ENCODE measurements at places on chromosomes 5 and 9.

DNA sequence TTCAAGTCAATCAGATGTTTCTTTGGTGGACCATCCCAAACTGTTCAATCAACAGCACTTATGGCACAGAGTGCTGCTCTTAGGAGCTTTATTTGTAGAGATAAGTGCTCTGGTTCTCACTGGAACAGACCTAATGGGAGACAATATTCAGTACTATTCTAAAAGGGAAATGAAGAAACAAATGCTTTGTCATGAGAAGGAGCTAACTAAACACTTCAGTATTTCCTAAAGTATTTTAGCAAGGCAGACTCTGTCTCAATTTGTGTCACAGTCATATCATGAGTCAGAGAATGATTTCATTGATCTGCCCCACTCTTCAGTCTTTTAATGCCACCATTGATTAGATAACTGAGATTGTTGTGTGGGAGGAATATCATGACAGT is 175.3 kb downstream of the SLF1 start:
- no peak for DNase-seq

DNA sequence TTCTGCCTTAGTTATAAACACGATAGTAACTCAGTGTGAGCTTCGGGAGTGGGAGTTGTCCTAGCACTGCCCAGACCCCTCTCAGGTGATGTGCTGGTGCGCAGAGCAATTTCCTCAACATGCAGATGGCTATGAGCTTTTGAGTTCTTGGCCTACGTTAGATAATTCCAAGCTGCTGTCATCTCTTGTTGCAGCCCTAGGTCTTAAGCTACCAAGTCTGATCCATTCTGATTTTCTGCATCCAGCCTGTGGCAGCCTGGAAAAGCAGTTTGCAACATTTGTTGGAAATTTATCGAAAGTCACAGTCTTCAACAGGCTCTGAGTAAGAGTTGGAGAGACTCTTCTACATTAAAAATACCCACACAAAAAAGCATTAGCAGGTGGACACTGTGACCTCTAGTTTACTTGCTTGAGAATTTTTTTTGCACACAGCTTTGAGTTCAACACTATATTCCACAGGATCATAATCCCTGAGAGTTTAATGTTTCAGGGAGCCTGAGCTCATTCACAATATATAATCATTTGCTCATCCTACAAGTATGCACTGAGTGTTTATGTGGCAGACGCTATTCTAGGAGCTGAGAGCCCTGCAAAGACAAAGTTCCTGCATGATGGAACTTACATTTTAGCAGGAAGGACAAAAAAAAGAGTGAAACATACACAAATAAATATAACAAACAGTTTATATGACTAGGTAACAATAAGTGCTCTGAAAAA is 91.6 kb downstream of the UBE2QL1 start:
- no peak for DNase-seq

GRCh38 chr9:125746774-125747052 is 460 bp upstream of the PBX3 start:
- no peak for DNase-seq

DNA sequence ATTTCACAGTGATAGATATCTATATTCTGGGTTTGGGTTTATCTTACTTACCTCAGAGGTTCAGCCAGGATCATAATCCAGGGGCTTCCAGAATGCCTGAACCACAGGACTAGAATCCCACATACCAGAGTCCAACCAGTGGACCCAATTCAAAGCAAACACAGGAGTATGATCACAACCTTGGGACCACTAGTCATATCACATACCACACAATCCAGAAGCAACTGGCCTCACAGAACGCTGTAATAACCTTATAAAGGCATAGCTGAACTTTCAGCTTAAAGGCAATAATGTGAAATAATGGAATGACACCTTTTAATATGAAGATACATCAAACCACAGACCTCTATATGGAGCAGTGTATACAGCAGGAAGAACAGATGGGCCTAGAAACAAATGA is 25.3 kb downstream of the RAPGEF6 start:
- no peak for DNase-seq

DNA sequence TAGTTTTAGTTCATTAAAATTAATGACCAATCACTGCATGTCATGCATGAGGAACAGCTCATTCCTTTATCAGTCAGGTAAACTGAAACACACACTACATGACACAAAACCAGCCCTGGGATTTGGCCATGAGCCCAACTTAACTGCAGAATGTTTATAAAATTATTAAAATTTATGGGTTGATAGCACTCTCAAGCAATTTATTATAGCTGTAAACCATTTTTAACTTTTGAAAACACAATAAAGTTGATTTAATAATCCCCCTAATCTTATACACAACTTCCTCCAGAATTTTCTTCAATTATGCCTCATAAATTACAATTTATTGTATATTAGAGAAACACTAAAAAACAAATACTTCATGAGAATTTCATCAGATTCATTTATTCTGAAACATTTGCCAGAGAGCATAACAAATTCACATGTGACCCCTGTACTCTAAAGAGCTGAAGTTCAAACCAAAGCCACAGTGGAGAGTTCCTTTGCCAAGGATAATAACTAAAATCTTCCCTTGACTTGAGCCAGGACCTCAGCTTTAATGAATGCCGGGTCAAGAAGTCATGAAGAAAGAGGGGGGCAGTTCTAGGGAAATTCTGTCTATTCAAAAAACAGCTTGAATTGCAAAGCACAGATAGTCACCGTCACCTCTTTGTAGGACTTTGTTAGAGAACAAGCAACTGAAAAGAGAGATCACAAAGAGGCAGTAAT is 763.7 kb upstream of the GRAMD2B start:
- DNase-seq: no peak

DNA sequence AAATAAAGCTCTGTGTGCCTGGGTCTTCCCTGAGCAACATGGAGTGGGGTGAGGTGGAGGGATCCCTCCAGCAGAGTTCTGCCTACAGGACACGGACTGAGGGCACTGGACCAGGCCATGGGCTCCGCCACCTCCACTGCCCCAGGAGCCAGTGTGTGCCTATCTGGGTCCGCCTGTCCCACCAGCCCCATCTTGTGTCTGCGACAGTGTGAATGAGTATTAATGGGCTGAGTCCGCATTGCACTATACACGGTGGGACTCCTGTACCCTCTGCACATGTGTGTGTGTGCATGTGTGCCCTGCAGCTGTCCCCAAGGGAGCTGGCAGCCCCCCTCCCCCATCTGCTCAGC is 11.4 kb downstream of the FGFR4 start:
- DNase-seq: no peak

- no peak for DNase-seq
Observed at GRCh38 chr5:76715736-76716455, at the start of gene F2R. F2R (plus strand) TSS chr5:76716126; CDS start chr5:76716308, 182 bp downstream.

DNA sequence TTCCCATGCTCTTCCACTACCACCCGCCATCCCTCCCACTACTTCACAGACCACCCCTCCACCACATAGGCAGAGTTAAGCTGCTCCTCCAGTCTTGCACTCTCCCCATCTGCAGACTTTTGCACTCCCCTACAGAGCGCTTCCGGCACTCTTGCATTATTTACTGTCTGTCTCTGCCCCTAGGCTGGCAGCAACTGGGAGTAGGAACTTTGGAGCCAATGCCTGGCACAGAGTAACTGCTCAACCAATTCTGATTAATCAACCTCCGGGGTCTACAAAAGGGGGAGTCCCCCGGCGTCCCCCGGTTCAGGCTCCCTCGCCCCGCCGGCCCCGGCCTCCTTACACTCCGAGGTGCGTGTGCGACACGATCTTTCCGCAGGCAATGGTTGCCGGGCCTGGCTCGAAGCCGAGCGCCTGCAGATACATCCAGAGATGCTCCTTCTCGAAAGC is 498 bp downstream of the HAUS6 start:
- DNase-seq: no peak

GRCh38 chr5:154519359-154519758 is 41.3 kb upstream of the HAND1 start:
- no peak for DNase-seq

- DNase-seq: peak; percentile 10
Observed at GRCh38 chr5:37900692-37901091, 60.9 kb upstream of the GDNF start.

GRCh38 chr9:99682870-99683269 is 138.8 kb upstream of the NR4A3 start:
- no peak for DNase-seq

- no peak for DNase-seq
Observed at GRCh38 chr5:17276445-17276844, 59.0 kb downstream of the BASP1 start.

DNA sequence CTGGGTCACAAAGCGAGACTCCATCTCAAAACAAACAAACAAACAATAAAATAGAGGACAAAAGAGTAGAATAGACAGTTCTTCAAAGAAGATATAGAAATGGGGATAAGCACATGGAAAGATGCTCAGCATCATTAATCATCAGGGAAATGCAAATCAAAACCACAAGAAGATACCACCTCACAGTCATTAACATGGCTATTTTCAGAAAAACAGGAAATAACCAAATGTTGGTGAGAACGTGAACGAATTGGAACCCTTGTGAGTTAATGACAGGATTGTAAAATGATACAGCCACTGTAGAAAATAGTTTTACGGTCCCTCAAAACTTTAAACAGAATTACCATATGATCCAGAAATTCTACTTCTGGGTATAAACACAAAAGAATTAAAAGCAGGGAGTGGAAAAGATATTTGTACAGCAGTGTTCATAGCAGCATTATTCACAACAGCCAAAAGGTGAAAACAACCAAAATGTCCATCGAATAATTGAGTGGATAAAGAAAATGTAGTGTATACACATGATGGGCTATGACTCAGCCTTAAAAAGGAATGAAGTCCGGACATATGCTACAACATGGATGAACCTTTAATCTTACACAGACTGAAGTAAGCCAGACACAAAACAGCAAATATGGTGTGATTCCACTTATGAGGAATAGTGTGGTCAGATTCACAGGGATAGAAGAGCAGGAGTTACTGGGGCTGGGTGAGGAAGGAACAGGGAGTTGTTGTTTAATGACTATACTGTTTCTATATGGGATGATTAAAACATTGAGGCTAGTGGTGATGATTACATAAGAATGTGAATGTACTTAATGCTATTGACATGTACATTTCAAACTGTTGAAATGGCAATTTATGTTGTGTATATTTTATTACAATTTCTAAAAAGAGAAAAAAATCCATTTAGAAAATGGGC is 19.7 kb downstream of the OR2V2 start:
- no peak for DNase-seq

DNA sequence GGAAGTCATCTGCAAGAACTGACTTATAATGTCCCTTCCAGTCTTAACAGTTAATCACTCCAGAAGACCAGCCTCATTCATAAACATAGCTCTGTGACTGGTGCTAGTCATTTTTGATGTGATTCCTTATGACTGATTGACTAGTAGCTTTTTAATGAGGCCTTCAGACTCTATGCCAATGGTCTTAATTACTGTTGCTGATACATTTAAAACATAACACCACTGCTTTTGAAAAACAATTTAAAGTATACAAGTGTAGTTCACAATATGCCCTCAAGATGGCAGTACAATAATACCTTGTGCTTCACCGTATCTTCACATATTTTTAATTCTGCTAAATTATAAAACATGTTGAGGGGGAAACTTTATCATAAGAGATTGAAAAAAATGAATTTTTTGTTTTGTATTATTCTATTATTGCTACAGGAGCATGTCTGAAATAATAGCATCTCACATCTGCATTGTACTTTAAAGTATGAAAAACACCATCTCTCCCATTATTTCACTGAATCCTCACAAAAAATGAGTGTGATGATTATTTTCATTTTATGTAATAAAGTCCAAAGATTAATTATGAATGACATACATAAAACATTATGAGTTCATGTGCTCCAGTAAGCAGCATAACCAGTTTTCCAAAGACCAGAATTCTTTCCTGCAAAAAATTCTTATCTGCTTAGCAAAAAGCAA is 55.2 kb upstream of the SHISAL2B start:
- no peak for DNase-seq

- DNase-seq: no peak
Observed at GRCh38 chr9:93143830-93144530, 9.9 kb upstream of the NINJ1 start.

DNA sequence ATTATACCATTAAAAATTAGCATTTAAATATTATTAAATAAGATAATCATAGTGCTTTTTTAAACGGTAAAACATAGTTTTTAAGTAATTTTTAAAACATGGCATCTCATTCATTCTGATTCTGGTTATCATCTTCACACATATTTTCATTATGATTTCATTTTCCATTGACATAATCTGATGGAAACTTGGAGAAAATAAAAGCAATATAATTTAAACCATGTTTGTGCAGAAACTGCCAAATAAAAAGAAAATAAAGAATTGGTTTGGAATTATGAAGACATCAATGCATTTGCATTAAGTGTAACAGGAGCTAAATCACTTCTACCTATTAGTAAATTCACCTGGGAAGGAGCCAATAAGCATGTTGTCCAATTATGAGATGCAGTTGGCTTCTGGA is 490.1 kb upstream of the CD180 start:
- no peak for DNase-seq

DNA sequence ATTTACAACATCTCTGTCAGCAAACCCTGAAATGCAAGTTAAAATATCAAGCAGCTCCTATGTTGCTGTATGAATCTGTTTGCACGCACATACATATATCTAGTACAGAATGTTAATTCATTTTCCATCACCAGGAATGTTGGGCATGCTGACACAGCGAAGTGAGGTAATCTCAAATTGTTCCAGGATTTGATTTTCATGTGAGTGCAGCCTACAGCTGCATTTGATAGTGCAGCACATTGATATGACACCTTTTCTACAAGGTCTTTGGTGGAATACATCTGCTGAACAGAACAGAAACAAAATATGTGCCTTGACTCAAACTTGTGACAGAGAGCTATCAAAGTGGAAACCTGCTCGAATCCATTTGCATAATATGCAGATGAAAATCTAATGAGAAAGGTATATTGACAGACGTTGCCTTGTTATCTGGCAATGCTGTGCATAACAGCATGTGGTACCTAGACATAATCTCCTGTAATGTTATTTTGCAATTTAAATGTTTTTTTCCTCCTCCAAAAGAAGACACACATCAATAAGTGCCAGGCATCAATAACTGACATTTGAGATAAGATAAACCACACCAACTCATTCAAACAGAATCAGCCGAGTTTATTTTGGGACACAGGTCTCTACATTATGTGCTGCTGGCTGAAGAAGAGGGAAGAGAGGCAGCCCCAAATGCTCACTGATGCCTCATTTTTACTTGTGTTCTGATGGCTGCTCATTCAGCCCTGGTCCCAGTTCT is 512.2 kb downstream of the ZNF608 start:
- DNase-seq: no peak

- DNase-seq: no peak
Observed at GRCh38 chr9:127162046-127162863, 39.8 kb upstream of the ANGPTL2 start.

- DNase-seq: no peak
Observed at GRCh38 chr5:139654871-139655491, 6.8 kb downstream of the CXXC5 start.

DNA sequence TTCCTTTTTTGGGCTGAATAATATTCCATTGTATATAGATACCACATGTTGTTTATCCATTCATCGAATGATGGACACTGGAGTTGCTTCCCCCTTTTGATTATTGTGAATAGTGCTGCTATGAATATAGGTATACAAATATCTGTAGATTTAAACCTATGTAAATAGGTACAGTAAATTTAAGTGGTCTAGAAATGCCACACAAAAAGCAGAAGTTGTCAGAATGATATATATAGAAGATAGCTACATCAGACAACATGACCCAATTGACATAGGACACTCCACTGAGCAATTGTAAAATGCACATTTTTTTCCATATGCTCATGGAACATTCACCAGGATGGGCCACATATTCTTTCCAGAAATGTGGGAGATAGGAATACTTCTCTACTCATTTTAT is 77.6 kb downstream of the SMIM15 start:
- no peak for DNase-seq

Measured in GOT3 (cell line).